ENCODE measurements at places on chromosomes 5 and 9.

DNA sequence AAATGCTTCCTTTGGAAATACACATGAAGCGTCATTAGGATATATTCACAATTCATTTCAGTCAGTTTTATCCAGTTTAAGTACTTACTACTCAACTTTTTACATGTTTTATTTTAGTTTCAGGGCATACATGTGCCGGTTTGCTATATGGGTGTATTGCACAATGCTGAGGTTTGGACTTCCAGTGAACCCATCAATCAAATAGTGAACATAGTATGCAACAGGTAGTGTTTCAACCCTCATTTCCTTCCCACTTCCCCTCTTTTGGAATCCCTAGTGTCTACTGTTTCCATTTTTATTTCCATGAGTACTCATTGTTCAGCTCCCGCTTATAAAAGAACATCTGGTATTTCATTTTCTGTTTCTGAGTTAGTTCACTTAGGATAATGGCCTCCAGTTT is 74.7 kb downstream of the TMEM161B start:
- no peak for DNase-seq

DNA sequence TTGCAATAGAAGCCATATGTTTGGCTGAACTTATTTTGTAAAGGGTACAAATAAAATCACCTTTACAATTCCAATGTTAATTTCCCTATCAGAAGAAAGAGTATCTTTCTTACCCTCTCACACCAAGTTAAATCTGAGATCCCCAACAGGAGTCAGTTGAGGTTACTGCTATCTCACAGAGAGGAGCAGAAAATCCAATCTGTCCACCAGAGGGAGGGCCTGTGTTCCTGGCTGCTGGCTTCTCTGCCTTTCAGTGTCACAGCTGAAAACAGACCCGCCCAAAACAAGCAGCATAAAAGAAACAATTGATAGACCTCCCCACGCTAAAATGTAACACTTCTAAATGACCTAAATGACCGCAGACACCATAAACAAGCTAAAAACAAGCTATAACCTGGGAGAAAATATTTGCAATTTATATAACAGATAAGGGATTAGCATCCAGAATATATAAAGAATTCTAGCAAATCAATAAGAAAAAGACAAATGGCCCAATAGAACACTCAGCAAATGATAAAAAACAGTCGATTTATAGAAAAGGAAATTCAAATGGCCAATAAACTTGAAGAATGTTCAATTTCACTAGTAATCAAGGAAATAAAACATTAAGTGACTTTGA is 24.5 kb upstream of the MVB12B start:
- DNase-seq, result peak; percentile 13

- no peak for DNase-seq
Measured at GRCh38 chr9:89122949-89123348, 55.7 kb downstream of the SHC3 start.

GRCh38 chr5:68149189-68149588 is 66.4 kb upstream of the PIK3R1 start:
- no peak for DNase-seq

DNA sequence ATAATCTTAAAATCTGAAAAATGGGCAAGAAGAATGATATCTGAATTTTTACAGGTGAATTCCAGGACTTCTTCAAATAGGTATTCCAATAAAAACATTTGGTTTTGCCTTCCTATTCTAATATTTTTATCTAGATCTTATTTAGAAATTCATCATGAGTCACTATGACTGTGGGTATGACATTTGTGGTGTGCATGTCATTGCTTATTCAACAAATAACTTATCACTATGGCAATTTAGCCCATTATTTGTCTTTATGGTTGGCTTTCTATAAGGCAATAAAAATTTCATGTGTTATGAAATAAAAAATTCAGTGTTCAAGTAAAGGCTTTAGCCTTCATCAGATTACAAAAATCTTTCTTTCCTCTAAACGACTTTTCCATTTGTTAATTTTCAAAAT is 1139.6 kb upstream of the NUDT12 start:
- DNase-seq, result no peak

DNA sequence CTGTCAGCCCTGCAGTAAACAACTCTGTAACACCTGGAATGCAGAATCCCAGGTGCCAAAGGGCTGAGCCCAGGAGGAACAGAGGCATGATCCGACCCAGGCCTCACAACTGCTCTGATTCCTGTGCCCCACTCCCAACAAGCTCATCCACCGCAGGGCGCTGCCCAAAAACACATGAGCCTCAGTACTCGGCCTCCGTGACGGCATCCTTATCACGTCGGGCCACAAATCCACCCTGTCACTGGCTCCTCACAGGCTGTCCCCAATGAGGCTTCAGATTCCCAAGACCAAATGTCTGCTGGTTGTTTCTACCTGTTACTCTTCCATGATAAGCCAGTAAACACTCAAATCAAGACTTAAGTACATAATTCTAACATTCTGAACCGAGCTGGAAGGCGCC is 15.2 kb downstream of the QSOX2 start:
- no peak for DNase-seq

GRCh38 chr9:121851641-121852091 is 200.2 kb downstream of the DAB2IP start:
- DNase-seq, result no peak

- no peak for DNase-seq
Measured at GRCh38 chr9:134680393-134681060, 38.9 kb downstream of the COL5A1 start.

DNA sequence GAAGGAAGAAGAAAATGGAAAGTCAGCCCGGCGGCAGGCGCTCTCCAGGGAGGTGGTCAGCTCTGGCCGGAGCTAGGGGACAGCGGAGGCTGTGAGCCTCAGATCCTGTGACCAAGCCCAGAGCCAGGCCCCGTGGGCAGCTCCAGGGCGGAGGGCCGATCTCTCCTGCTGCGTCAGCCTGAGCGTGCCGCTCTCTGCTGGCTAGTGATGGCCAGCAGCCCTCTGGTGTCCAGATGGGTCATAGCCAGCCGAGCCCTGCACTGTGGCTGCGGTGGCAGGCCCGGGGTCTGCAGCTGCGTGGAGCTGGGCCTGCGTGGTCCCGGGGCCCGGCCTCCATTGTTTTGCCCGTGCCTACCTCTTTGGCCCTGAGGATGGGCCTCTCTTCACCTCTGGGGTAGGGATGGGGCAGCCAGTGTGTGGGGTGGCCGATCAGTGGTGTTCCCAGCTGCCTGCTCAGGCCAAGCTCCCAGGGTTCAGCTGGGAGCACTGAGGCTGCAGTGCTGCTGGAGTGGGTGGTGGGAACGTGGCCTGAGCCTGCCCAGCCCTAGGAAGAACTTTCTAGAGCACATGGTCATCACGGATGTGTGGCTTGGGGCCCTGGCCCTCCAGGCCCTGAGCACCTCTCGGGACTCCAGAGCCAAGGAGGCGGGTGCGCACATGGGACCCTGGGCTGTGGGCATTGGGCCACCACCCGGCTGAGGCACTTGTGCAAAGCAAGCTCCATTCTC is 17.1 kb upstream of the NRARP start:
- DNase-seq, result no peak

DNA sequence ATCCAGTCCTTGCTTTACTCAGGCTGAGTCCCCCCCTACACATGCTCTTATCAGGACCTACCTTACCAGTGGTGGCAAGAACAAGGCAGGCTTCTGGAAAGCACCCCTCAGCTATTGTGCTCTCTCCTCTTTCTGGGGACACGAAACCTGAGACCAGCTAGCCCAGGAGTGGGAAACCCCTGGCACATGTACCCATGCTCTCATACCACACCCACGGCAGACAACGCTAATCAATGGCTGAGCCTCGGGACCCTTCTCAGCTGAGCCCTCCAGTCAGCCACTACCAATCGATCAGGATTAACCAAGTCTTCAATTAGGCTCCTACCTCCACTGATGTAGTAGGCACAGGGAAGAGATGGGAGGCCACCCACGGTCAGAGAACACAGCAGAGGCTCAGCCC is 65.1 kb downstream of the VAV2 start:
- DNase-seq, result no peak

DNA sequence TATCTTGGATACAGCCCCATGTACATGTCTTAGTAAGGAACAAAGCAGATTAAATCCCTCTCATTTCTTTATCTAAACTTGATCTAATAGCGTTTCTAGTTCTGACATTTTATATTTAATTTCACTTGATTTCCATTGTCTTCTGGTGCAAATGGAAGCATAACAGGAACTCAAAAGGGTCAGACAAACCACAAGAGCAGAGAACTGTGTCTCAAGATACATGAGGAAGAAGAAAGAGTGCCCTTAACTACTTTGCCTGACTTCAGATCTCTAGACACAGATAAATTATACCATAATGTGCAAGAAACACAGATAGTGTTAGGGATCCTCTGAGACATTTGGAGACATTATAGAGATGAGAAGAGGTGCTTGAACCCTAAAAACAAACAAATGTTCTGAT is 20.7 kb upstream of the STX17 start:
- DNase-seq, result no peak

DNA sequence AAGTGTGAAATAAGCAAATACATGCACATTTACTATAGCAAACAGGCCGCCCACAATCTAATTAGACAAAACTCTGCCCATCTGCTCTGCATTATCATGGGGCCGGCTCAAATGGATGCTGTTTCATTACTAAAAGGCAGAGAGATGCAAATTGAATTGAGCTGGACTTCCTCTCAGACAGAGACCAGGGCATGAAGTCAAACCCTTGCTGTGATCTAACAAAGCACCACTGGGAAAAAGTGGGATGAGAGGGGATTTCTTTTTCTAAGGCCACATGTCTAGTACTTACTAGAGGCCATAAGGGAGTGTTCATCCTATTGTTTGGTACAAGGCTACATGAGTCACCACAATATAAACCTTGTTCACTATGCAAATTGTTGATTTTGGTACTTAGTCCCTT is 614.7 kb downstream of the ISL1 start:
- DNase-seq, result no peak

GRCh38 chr9:76617497-76618175 is 146.6 kb upstream of the PCA3 start:
- no peak for DNase-seq

- no peak for DNase-seq
Measured at GRCh38 chr9:131148276-131148675, 22.9 kb downstream of the NUP214 start.

- DNase-seq, result no peak
Measured at GRCh38 chr5:82364497-82364896, 86.3 kb upstream of the RPS23 start.

GRCh38 chr5:93790401-93790800 is 49.0 kb upstream of the POU5F2 start:
- DNase-seq, result no peak

DNA sequence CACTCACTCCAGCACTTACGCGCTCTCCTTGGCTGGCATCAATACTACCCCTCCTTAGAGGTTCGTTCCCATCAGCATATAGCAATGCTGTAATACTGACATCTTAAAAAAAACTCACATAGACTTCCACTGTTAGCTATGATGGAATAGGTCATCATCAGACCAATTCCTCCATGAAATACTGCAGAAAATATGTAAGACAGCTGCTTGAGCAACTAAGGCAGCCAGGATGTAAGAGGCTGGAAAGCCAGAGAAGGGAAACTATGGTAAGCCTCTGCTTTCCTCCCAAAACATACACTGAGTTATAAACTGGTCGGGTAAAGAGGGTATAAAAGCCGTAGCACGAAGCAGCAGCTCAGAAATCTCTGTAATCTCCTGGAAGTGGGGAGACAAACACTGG is 33.5 kb downstream of the AUH start:
- DNase-seq, result no peak

GRCh38 chr9:11457825-11458790 is 845.3 kb upstream of the PTPRD start:
- no peak for DNase-seq

GRCh38 chr9:128160603-128160987 is 530 bp downstream of the BBLN start:
- peak; percentile 13 for DNase-seq

DNA sequence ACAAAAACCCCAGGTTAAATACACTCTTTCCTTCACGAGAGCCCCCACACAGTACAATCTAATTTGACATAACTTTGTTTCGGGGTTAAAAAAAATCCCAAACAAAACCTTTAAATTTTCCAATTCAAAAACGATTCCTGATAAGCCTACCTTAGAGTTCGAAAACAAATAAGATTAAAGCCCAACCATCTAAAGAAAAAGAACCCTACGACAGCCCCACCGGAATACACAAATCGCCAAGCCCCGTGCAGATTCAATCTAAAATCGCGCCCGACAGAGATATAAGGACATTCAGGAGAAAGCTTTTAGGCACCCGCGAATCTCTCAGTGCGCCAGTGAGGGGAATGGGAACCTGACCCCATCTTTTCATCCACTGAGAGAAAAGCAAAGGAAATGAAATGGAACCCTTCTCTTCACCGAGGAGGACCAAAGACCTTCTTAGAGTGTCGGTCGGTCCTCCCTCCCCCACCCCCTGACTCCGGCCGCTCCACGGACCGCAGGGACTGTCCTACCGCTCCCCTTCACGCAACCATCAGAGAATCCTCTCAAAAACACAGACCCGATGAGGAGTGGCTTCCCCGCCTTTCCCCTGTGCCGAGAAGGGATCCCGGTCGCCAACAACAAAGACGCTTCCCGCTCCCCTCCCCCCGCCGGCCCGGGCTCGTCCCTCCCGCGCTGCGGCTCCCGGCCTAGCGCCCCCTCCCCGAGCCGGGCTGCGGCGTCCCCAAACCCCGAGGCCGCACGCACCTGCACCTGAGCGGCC is 925 bp downstream of the ABHD17B start:
- no peak for DNase-seq

DNA sequence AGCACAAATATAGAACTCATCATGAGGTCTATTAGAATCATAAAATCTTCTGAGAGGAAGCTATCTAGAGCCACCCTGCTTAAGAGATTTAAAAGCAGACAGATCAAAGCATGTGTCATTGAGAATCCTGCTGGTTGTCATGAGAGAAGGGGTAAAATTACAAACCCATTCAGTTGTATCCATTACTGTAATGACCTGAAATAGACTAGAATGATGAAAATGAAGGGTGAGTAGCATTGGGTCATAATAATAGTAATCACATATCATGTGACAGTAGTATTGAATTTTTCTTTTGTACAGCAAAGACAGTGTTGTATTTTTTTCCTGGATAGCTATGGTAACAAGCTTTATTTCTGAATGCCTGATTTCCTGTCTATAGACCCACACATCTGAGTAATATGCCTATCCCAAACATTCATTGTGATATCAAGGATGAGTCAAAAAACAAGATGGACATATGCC is 149.0 kb downstream of the PDE4D start:
- DNase-seq, result no peak

DNA sequence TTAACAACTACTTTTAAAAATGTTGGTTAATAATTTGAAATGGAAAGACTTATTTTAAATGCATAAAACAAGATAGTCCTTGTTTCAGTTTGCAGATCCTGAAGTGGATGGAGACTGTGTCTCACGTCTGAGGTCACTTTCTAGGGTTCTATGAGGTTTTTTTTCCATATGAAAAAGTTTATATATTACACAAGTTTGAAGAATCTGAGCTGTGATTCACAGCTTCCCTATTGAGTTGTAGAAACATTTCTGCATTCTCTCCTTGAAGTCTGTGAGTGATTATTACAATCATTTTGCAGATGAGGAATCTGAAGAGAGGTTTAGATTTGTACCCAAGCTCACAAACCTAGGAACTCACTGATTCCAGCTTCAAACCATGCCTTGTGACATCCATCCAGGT is 442.5 kb upstream of the KLF4 start:
- DNase-seq, result no peak
